ENCODE measurements at places on chromosomes 12 and 14.
A peak's percentile ranks its signal among the peaks of the same experiment; 100 is the strongest.

DNA sequence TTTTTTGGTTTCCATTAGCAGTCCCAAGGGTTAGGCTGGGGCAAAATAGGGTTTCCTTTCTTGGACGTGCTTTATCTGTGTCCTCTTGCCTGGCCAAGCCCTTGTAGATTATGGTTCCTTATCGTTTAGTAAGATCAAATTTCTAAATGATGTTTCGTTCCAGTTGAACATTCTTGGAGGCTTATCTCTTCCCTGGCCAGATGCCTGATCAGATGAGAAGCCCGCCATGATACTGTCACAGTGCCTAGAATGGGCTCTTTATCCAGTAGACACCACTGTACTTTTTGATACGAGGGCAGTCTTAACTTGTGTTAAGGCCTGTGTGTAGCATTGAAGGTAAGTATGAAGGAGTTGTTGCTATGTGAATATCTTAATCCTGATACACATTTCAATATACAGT, 76.1 kb upstream of the TMEM263 start:
- DNase-seq, result no peak

DNA sequence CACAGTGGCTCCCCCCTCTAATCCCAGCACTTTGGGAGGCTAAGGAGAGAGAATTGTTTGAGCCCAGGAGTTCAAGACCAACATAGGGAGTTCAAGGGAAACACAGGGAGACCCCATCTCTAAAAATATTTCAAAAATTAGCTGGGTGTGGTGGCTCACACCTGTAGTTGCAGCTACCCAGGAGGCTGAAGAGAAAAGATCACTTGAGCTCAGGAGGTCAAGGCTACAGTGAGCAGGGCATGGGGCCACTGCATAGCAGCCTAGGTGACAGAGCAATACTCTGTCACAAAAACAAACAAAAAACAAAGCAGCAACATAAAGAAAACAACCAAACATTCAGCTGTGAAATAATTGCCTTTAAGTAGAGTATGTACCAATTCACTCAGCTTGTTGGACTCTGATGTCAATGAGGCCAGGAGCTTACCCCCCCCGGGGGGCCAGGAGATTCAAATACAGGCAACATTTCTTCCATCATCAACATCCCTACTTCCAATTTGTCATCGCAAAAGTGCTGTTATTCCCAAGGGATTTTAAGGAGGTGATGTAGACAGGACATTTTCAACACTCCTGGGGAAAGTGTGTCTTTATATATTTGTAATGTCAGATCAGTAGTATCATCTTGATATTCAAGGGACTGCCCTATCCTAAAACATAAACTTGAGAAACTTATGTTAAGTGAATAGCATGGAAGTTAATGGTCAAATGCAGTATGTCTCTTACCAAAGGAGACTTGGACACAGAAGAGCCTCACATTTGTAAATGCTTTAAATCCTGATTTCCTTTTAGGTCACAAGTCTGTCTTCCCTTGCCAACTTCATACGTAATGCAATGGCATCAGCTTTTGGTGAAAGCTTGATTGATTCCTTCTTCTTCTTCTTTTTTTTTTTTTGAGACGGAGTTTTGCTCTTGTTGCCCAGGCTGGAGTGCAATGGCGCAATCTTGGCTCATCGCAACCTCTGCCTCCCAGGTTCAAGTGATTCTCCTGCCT, 40.6 kb upstream of the AEBP2 start:
- no peak for DNase-seq

DNA sequence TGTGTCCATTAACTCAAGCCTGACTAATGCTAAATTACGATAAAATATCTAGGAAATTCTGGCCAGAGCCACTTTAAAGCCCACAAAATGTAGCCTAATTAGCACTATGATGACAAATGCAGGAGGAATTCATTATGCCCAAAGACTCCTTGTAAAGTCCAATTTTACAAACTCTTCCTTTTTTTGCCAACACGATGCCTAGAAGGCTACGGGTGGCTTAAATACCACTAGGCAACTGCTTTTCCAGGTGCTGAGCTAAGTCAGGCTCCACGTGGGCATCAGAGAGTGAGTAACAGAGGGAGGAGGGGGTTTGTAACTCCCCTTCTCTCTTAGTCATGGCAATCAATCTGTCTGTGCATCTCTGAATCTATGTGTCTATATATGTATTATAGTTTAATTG, 172.4 kb upstream of the NTF3 start:
- no peak for DNase-seq

GRCh38 chr14:63992858-63993257, 140.1 kb downstream of the SYNE2 start:
- DNase-seq, result no peak

DNA sequence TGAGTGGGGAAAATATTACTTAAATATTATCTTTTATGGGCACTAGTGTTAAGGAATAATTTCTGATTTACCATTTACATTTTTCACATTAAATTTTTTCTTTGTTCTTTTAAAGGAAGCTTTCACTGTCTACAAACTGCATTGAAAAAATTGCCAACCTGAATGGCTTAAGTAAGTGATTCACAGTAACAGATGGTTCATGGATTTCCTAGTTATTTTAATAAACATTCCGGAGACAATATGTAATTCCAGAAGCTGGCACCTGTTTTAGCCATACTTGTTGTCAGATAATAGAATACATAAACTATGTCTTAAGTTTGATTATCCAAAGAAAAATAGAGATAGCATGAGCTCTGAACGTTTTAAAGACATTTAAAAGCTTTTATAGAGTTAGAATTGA, 17.1 kb downstream of the DNAL1 start:
- DNase-seq, result no peak

GRCh38 chr12:112466011-112466422, 47.3 kb downstream of the PTPN11 start:
- no peak for DNase-seq

DNA sequence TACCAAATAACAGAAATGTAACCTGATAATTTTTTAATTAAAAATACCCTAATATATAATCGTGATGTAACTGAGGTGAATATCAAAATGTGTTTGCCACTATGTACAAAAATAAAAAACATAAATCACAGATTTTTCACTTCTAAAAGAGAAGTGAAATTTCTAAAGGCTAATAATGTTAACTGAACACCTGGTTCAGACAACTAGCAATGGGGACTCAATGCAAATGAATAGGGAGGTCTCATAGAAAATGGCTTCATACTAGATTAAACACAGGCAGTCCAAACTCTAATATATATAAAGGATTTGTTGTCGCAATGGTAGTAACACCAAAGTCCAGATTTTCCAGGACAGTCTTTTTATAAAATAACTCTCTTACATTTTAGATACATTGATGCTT, 365.4 kb upstream of the ATP2B1 start:
- DNase-seq, result no peak

DNA sequence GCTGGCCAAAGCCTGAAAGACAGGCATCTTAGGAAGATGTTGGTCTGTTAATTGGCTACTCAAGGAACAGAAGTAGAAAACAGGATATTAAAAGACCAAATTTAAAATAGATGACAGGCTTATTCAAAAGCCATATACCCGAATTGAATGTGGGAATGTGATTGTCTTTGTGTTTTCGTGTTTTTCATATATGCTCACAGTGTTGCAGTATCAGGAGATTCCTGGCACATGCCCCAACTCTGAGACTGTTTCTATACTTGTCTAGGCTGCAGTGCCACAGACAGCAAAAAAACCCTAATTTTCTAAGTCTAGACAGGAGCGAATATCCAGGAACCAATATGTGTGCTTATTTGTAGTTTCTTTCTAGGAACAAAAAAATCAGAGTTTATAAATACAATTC, 57.4 kb upstream of the KRR1 start:
- no peak for DNase-seq

GRCh38 chr12:73973486-73973885, 564.1 kb upstream of the ATXN7L3B start:
- DNase-seq, result no peak

GRCh38 chr14:104317975-104318557, 179.7 kb downstream of the KIF26A start:
- DNase-seq, result no peak

GRCh38 chr12:4307593-4308333, 13.2 kb upstream of the TIGAR start:
- DNase-seq, result no peak

DNA sequence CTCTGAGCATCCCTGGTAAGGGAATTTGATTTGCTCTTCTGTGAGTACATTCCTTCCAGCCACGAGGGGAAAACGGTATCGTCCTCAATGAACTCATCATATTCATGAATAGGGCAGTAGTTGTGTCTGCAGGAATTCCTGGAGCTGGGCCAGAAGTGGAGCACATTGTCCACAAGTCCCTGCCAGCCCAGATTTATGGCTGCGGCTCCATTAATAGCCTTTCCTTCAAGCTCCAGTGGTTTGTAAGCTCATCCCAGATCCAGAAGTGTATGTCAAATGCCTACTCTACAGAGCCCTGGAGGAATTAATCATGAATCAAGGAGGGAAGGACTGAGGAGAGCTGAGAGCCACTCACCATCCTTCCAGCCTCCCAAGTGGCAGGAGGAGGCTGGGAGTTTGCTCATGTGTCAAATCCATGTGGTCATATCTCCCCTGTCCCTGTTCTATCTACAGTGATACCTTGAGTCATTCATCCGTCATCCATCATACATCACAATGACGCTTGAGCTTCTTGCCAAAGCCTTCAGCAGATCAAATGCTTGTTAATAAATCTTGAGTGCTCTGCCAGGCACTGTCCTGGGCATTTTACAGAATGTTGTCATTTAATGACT, 65.5 kb downstream of the SVOP start:
- no peak for DNase-seq

DNA sequence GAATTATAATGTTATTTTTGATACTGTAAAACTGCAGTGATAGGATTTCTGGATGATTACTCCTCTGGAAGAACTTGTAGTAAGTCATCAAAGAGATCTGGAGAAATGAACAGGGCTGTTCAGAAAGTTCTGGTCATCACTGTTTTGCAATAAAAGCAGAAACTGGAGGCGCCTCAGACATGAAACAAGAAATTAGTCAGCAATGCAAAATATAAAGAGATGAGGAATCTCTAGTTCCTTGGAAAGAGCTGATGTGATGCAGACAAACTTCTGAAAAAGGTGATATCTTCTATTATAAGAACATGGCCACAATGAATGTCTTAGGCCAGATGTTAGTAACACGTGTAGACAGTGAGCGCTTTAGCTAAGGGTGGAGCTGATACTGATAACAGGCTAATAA, 9.5 kb downstream of the ACIN1 start:
- DNase-seq, result no peak

DNA sequence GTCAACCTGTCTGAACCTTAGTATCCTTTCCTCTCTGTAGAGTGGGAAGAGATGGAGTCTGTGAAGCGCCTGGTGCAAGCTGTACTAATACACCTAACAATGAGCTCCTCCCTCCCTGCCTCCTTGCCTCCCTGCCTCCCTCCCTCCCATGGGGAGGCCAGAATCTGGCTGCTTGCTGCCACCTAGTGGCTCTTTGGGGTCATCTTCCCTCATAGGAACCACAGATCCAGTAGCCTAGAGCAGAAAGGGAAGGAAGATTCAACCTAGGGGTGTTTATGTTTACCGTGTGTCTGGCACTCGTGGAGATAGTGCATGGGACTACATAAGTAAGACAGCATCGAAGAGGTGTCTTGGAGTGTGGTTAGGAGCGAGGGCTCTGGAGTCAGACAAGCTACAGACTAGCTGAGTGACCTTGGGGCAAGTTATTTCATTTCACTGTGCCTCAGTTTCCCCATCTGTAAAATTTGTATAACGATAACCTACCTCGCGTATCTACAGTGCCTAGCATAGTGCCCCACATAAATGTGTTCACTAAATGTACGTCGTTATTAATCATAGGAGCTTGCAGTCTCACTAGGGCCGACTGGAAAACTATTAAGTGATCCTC, 35.5 kb upstream of the TSPAN9 start:
- peak; percentile 16 for DNase-seq

- DNase-seq, result no peak
These were observed 27.7 kb downstream of the TEAD4 start for GRCh38 chr12:2986876-2987275.

DNA sequence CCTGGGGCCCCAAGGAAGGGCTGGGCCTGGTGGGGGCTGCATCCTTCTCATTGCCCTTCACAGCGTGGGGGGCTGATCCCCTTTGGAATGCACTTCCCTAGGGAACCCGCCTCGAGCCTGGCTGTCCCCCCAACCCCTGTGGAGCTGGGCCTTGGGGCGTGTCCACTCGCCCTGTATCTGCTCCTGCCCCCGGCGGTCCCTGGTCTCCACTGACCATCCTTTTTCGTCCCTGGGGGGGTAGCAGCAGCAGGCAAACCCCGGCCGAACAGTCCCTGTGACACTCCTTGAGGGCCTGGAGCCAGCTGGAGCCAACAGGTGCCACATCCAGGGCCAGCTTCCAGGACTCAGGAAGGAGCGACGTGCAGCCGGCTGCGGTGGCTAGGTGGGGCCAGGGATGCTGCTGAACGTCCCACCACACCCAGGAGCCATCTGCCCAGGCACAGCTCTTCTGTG, 9.4 kb upstream of the GPR132 start:
- no peak for DNase-seq

DNA sequence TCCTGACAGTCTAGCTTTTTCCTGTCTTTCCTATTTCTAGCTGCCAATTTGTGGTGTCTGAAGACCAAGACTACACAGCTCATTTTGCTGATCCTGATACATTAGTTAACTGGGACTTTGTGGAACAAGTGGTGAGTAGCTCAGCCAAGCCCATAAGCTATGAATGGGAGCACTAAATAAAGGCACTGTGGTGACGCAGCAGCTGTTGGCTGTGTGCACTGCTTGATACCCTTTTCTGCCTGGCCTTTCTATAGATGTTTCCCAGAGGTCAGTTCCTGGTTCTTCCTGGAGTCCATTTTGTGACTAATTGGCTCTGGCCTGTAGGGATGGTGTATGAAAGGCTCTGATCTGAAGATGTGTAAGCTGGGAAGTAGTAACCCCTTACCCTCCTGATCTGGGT, 20.5 kb downstream of the RNF10 start:
- no peak for DNase-seq

DNA sequence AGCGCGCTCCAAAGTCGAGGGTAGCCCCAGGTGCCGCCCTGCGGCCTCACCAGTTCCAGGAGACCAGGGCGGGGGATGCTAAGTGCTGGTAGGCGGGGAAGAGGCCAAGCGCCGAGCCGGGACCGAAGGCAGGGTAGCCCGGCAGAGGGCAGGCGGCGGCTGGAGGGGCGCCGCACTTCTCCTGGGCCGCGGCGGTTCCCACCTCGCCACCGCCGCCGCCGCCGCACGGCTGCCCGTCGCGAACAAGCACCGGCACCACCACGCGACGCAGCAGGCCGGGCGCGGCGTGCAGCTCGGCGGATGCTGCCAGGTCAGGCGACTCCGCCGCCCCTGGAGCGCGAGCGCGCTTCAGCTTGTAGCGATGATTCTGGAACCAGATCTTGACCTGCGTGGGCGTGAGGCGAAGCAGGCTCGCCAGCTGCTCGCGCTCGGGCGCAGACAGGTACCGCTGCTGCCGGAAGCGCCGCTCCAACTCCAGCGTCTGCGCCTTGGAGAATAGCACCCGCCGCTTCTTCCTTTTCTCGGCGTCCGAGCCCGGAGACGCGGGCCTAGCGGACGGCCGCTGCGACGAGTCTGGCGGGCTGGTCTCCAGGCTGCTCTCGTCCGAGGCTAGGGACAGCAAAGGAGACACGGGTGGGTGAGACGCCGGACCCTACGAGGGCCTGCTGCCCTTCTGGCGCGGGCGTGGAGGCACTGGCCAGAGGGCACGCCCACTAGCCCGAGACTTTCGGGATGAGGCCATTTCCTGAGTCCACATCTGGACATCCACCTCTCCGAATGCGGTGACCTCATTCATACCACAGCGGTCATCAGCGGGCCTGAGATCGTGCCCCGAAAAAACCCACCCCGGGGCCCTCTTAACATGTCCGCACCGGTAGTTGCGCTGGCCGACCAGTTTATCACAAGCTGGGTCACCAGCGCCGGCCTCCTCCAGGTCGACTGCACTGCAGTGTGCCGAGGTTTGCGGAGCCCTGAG, 1.3 kb downstream of the NKX2-8 start:
- no peak for DNase-seq

Data from activated effector memory CD4-positive, alpha-beta T cell treated with Interleukin-2 at 50 U/mL for 16 hours (primary cell).